ENCODE measurements at places on chromosomes 1 and 21. TPM values are rescaled to one million over a fixed set of nuclear protein-coding genes. Genes with fewer than 3 reads are reported as not detected.

GRCh38 chr1:7371926-7372325 lies 399.2 kb upstream of the VAMP3 start:
- DNase-seq, result no peak
- no peak overlapping the region for H3K4me3 ChIP-seq
- H3K27ac ChIP-seq, result no peak overlapping the region
- no peaks in the 10 kb centered on the region for H3K27me3 ChIP-seq
- no peaks in the 10 kb centered on the region for H3K4me1 ChIP-seq

The RXFP4 gene
- total RNA-seq, result not detected

DNA sequence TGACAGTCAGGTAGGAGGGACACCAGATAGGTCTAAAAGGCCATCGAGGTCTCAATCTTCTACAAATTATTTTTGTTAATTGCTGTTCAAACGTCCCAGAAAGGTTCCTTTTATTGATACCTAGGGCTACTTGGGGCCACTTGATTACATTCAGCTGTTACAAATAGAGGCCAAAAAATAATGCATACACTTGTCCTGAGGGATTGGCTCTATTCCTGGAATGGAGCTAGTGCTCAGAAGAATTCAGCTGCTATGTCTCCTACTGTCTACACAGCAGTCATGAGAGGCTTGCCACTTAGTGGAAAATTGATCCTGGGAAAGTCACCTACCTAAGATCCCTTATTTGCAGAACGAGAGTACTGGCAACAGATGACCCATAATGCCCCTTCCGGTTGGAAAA lies 498.3 kb downstream of the ADGRL2 start:
- H3K4me3 ChIP-seq, result no peak overlapping the region
- DNase-seq, result no peak
- H3K27me3 ChIP-seq, result no peaks in the 10 kb centered on the region
- no peak overlapping the region for H3K27ac ChIP-seq
- no peaks in the 10 kb centered on the region for H3K36me3 ChIP-seq

The FHAD1 gene
- not detected for total RNA-seq

GRCh38 chr1:232952514-232953499 lies 2.4 kb downstream of the NTPCR start:
- H3K4me1 ChIP-seq, result peaks cover 47% of the 10 kb centered on the region
- peak overlapping the region; percentile 71 for H3K27ac ChIP-seq
- H3K4me3 ChIP-seq, result peak overlapping the region; percentile 97
- H3K27me3 ChIP-seq, result no peaks in the 10 kb centered on the region

The SVBP gene
- 20.6 TPM for total RNA-seq

The HSD3B2 gene
- not detected for total RNA-seq
